Posterior vena cava (tissue), 2 donors: ENCODE measurements at places on chromosomes 3 and 15. TPM values are rescaled to one million over a fixed set of nuclear protein-coding genes. Genes with fewer than 3 reads are reported as not detected.

Gene EOMES
- 0.32 TPM for total RNA-seq

Gene RTP1
- not detected for total RNA-seq

Gene MST1
- 9.1 TPM for total RNA-seq

Gene DZIP1L
- total RNA-seq = 15.5 TPM

Gene KBTBD8
- total RNA-seq = 1.9 TPM

Gene TUSC7
- total RNA-seq = not detected

Gene ARHGEF3
- 20.3 TPM for total RNA-seq

Gene CIB2
- 6.7 TPM for total RNA-seq

Gene MEX3B
- 2.4 TPM for total RNA-seq

Gene CCR8
- total RNA-seq = not detected

Gene NTRK3
- total RNA-seq = 94.1 TPM

Gene ARRDC4
- 43.6 TPM for total RNA-seq

Gene SLC12A1
- not detected for total RNA-seq

Gene RASL12
- total RNA-seq = 82.4 TPM

Gene CEMIP
- 0.14 TPM for total RNA-seq

Gene SNX22
- 0.38 TPM for total RNA-seq

Gene GMNC
- total RNA-seq = not detected

Gene KCNMB2
- not detected for total RNA-seq

Gene OPA1
- total RNA-seq = 65.3 TPM

Gene PLAAT1
- total RNA-seq = 3.7 TPM

Gene C3orf52
- total RNA-seq = 9.9 TPM

Gene TF
- 2.8 TPM for total RNA-seq

Gene GP9
- total RNA-seq = 0.48 TPM

Gene FSD2
- total RNA-seq = not detected

Gene PCSK6
- 9.8 TPM for total RNA-seq

Gene ANKRD63
- total RNA-seq = not detected

Gene CFAP100
- not detected for total RNA-seq

Gene ADGRG7
- not detected for total RNA-seq

Gene PIERCE2
- 1.4 TPM for total RNA-seq

Gene ASTE1
- total RNA-seq = 3.8 TPM

Gene CLDN11
- 41.5 TPM for total RNA-seq

Gene GPR156
- total RNA-seq = 0.71 TPM

Gene GPR87
- not detected for total RNA-seq

Gene ULK4
- 7.5 TPM for total RNA-seq

Gene OR4M2
- not detected for total RNA-seq

Gene BTLA
- total RNA-seq = 0.14 TPM

Gene PARP15
- total RNA-seq = 3.5 TPM

Gene RAB6B
- total RNA-seq = 6.9 TPM

Gene ACTC1
- 93.8 TPM for total RNA-seq

Gene SATB1
- total RNA-seq = 10.8 TPM

Gene P2RY14
- 5.3 TPM for total RNA-seq

Gene MORC1
- not detected for total RNA-seq
